Stimulated activated CD8-positive, alpha-beta memory T cell treated with anti-CD3 and anti-CD28 coated beads, Interleukin-2, amount 100 ng/mL, for 48 hours (primary cell): ENCODE measurements at places on chromosomes 7 and 10.

- no peak for DNase-seq
Measured at GRCh38 chr10:46547541-46548497, 8.6 kb downstream of the GPRIN2 start.

DNA sequence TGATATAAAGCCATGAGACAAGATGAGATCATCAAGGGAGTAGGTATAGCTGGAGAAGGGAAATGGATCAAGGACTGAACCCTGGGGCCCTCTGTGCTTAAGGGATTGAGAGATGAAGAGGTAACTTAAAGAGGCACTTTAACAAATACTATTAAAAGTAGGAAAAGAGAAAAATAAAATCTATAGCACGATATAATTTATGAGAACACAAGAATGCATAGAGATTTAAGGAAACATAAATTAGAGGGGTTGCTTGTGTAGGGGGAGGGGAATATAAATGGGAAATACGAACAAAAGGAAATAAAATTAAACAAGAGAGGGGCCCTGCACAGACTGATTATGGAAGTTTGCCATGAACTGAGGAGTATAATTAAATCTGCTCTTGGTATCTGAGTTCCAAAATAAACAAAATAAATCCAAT is 15.6 kb upstream of the LRRC17 start:
- DNase-seq, result no peak

DNA sequence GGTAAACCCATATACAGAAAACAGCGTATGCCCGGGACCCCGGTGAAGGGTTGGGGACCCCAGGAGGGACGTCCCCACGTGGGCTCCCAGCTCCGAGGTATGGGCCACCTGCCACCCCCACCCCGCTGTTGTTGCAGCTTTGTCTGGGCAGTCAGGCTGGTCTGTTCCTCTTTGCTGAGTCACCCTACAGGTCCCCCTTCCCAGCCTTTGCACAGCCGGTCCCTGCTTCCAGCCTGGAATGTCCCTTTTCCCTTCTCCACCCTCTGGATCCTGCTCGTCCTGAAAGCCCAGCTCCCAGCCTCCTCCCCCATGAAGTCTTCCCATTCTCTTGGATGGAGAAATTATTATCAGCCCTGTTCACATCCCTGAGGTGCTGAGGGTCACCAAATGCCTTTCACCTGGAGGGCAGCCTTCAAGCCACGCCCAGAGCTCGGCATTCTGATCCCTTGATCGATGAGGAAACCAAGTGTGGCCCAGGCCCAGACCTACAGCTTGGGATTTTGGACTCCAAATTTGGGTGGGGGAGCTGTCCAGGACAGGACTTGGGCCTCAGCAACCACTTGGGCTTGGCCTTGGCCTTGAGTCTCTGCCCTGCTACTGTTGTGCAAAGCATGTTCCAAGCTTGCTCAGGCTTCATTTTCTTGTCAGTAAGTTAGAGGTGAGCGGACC is 2.6 kb downstream of the CLDN4 start:
- no peak for DNase-seq

GRCh38 chr10:45410807-45411606 is 37.0 kb downstream of the ALOX5 start:
- no peak for DNase-seq

DNA sequence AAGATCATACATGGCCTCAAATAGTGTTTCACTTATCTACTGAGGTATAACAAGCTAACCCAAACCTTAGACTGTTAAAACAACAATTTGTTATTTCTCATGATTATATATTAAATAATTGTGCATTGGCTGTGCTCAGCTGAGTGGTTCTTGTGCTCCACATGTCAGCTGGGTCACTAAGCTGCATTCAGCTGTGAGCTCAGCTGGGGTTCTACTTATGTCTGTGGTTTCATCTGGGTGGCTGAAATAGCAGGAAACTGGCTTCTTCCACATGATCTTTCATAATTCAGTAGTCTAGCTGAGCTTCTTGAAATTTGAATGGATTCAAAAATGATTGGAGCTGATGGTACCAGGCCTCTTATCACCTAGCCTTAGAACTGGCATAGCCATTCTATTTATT is 181.8 kb upstream of the CSTF2T start:
- DNase-seq, result no peak

- no peak for DNase-seq
Measured at GRCh38 chr7:139071680-139072079, 35.8 kb upstream of the ZC3HAV1L start.

GRCh38 chr7:155597753-155598140 is 46.7 kb upstream of the RBM33 start:
- DNase-seq, result no peak

DNA sequence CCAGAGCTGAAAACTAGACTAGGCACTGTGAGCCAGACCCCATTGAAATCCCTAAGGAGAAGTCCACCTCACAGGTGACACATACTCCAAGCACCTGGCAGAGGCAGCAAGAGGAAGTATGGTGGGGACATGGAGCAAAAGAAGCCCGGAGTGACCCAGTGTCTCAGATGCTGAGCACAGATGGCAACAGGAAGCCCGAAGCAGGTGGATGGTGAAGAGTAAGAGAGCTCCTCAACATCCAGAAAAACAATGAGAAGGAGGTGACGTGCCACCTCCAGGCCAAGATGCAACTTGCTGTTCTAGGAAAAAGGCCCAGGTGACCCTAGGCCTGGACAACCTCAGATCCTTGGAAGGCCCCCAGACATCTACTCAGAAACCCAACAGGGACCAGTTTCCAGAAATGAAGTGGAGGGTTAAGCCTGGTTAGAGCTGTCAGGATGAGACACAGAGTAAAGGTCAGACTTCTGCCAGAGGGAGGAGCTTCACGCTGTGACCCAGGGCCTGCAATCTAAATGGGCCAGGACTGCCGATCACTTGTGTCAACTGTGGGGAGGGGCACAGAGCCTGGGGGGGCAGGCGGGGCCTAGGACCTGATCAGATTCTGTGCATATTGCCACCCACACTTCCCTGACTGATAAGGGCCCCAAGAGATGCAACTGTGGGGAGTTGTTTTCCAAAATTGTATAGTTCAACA is 2.4 kb upstream of the COBL start:
- no peak for DNase-seq

DNA sequence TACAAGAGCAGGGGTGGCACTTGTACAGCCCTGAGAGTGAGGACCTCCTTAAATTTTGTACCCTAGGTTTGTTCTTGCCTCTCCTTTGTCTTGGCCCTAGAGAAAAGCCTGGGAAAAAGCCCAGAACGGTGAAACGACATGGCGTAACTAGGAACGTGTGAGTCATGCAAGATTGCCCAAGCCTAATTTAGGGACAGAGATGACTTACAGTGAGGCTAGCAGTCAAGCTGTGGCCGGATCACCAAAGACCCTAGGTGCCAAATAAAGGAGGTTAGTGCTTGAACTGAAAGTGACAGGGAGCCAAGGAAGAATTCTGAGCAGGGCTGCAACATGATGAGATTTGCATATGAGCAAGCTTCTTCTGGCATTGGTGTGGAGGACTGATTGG is 25.1 kb downstream of the TBXAS1 start:
- no peak for DNase-seq

- DNase-seq, result no peak
Measured at GRCh38 chr7:104976966-104977636, 36.9 kb upstream of the KMT2E start.

DNA sequence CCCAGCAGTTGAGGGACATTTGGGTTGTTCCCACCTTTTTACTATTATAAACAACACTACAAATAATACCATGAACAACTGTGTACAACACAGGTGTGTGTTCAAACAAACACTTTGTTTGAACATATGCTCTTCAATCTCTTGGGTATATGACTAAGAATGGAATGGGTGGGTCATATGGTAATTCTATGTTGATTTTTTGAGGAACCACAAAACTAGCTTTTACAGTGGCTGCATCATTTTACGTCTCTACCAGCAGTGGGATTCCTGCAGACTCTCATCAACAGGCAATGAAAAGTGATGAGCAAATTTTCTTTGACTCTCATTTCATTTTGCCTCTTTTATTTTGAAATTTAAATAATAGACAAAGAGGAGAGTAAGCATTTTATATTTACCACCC is 116.9 kb upstream of the KLF14 start:
- no peak for DNase-seq

DNA sequence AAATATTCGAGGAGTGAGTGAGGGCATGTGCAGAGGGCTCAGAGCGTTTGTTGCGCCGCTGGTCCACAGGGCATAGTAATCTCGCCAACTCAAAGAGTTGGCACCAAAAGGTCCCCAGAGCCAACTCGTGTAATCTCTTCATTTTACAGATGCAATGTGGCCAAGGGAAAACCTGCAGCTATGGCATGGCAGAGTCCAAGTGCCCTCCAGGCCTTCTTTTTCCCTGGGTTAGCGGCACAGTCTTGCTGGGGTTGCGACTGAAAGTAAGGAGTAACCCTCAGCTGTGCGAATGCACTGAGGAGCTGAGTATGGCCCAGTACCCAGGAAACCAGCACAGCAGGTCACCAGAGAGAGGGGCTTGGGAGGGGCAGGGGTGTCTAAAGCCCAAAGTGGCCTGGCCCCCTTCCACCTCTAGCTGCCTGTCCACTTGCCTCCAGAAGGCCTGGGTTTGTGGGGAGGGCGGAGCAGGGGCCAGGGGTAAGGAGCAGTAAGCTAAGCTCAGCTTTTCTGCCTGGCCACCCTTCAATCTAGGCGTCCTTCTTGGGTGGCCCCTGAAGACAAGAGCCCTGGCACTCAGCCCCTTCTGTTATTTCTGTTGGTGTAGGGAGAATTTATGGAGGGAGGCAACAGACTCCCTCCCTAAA is 3.3 kb upstream of the GAD2 start:
- DNase-seq, result no peak

GRCh38 chr7:14137676-14138075 is 148.2 kb upstream of the ETV1 start:
- DNase-seq, result no peak

DNA sequence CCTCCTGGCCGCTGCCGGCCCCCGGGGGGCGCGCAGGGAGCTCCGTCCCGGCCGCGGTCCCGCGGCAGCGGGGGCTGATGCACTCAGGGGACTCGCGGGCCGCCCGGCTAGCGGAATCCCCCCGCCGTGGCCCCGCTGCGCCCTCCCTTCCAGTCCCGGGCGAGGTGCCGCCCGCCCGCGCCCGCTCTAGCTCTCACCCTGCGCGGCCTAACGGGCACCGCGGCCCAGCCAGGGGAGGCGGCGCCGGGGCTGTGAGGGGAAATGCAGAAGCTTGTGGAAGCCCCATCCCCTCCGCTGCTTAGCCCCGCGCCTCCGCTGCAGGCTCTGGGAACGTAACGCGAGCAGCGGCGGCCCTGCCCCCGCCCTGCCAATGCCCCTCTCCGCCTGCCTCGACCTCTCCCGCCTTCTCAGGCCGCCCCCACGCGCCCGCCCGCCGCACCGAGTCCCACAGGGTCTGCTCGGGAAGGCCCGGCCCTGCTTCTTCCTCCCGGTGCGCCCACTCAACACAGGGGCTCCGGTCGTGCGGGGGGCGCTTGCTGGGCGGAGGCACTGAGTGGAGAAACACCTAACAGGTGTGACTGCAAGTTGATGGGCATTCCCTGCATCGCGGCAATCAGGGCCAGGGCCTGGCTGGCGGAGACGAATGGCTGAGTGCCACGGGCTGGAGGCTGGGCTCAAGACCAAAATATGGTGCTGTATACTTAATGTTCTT is 384 bp upstream of the TMEM229A start:
- DNase-seq, result no peak

DNA sequence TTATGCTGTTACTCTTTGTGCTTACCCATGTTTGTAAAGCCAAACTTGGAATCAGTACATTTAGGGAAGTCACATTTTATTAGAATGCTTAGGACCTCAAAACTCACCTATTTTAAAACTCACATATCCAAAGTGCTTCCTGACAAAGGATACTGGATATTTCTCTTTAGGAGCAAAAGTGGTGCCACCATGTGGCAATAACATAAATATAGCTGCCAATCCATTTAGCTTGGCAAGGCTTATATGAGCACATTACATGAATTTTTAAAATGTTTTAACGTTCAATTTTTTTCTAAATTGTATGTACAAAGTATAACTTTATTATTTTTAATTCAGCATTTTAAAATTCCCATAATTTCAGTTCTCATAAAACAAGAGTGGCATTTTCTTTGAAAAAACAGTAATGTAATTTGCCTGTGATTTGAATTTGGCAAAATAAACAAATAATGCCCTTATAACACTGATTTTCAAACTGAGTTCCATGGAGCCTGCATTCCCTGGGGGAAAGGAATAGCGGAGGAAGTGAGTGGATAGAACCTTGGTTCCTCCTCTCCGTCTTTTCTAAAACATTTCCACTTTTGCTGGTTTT is 75.4 kb downstream of the HDAC9 start:
- DNase-seq, result no peak

GRCh38 chr10:126160971-126161630 is 227.2 kb downstream of the ADAM12 start:
- no peak for DNase-seq

DNA sequence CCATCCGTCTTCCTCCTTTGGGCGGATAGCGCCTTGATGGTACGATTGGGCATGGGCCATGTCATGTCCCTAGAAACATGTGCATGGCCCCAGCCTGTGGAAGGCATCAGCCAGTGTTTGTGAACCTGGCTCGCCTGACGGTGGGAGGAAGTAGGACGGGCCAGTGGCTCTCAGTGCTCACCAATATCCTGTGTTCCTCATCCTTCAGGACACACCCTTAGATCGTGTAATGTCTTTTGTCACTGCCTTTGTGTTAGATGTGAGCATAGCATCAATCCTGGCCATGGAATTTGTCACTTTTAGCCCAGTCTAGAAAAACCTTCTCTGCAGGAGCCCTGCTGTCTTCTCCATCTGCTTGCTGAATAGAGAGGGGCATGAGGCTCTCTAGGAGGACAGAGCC is 77.6 kb downstream of the PFKFB3 start:
- DNase-seq, result no peak

DNA sequence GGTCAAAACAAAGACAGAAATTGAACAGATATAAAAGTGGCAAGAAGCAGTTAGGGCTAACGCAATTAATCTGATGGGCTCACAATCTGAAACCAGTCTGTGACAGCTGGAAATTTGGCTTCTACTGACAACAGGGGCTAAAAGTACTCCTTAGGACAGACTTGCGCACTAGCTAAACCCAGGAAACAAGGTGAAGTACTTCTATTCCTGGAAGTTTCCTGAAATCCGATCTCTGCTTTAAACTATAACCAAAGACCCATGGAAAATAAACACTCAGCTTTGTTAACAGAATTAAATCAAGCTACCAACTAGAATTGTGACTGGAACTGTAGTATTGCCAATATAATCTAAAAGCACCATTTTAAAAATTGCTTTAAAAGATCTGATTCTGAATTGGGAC is 520.2 kb upstream of the ZWINT start:
- DNase-seq, result no peak

DNA sequence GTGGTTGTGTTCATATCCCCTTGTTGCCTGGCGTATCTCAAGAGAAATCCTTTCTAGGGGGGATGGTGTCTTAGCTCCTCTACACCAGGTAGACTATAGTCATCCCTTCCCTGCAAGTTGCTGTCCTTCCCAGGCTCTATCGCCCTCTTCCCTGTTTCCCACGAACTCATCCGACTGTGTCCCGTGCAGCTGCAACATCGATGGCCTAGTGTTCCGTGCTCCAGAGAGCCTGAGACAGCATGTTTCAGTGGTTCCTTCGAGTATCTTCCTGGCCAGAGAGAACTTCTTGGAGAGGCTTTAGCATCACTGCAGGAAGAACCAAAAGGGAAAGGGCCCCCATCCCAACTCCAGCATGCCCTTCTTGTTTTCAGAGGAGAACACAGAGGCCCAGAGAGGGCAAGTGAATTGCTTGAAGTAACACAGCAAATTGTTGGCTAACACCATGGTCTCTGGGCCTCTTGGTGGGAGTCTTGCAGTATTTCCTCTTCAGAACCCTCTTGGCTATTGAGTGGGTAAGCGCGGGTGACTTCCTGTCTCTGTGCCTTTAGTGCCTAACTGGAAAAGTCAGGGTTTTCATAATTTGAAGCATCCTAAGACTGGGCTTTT is 162.9 kb downstream of the RGS10 start:
- no peak for DNase-seq
